ENCODE measurements at places on chromosomes 7 and 10. TPM values are rescaled to one million over a fixed set of nuclear protein-coding genes. Genes with fewer than 3 reads are reported as not detected.

DNA sequence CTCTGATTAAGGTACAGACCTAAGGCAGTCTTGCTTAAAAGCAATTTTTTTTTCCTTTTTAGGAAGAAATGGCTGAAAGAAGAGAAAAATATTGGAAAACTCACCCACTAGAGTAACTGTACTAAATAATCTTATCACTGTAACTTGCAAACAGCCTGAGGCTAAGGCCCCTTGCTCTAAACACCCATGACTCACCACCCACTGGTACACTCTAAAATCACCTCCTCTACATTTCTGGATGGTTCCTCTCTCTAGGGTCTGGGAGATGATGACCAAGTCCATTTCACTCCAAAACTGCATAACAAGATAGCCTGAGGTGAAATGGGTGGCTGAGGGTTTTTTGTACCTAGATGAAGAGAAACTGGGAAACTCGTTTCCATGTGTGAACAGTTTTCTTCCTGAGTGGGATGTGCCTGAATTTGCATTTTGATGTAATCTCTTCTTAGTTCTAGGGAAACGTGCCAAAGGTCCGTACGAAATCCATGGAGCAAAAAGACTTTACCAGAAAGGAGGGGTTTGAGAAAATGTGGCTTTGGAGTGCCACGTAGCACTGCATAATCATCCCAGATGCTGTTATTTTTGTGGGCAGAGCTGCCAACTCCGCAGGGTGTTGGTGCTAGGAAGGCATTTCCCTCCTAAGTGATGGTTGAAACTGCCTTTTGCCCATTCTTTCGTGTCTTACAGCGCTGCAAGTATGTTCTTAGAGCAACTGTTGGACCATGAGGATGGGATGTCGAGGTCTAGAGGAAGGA, 113.5 kb upstream of the C10orf90 start:
- no peak for DNase-seq

DNA sequence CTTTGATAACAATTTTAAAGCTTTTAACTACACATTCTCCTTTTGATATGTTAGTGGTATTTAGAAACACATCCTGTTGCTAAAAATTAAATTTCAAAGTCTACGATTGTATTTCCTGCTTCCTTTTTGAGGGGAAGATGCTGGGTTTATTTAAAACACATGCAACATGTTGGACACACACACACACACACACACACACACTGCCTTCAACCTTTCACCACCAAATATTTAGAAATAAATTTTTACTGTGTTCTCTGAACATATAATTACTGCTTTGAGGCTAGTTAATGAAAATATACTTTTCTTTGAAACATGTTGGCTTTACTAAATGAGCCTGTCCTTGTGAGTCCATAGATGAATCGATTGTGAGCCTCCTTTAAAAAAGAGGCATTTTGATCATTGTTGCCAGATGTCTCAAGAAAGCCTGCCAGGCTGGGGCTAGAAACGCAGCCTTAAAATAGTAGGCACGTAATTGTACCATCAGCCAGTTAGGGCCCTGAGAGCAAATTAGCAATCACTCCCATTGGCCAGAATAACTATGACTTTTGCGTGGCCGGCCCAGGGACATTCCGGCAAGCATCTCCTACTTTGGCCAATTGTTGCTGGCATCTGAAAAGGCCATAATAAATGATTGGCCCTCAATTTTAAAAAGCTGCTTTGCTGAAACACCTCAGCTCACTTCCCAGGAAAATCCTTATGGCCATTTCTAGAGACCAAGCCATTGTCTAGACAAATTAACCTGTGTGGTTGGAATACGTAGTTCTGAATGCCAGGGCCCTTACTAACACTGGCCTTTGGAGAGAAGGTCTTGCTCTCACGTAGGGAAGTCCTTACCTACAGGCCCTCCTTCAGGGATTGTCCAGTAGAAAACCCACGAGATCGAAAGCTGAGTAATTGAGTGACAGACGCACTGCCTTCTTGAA, 9.9 kb upstream of the TEX36 start:
- DNase-seq: peak; percentile 86

DNA sequence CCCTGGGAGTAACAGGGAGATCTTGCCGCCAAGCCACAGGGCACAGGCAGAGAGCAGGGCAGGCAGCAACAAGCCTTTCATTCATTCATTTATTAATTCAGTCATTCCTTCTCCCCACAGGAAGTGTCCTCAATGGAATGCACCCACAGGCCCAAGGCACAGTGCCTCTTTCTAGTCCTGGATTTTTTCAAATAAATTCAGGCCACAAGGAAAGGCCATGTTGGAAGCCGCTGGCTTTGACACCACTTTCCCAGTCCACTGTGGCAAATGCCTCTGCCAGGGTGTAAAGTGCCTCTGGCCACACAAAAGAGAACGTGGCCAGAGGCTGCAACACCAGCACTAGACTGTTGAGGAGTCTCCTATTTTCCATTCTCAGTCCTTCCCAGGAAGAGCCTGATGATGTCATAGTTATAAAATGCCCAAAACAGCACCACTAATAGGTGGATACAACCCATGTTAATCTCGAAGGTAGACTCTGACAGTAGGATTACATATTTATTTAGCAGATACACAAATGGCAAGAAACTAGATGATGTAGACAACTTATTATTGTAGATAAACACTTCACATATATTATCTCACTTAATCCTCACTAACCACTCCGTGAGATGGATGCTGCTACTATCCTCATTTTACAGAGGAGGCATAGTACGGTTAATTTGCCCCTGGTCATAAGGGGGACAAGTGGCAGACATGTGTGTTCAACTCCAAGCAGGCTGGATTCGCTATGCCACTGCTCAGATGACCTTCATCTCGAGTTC, 5.5 kb downstream of the JAZF1 start:
- no peak for DNase-seq

DNA sequence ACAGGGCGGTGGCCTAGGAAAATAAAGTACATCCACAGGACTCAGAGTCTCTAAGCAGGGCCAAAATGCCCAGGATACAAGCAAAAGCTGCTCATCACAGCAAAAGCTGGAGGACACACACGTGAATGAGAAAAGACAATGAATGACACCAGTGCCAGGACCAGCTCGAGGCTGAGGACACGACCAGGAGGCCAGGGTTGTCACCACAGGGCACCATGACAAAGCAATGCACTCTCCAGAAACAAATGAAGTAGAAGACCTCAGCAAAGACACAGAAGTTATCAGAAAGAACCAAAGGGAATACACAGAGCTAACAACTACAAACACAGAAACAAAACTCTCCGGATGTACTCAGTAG, 92.1 kb downstream of the FOXL3 start:
- DNase-seq: no peak

DNA sequence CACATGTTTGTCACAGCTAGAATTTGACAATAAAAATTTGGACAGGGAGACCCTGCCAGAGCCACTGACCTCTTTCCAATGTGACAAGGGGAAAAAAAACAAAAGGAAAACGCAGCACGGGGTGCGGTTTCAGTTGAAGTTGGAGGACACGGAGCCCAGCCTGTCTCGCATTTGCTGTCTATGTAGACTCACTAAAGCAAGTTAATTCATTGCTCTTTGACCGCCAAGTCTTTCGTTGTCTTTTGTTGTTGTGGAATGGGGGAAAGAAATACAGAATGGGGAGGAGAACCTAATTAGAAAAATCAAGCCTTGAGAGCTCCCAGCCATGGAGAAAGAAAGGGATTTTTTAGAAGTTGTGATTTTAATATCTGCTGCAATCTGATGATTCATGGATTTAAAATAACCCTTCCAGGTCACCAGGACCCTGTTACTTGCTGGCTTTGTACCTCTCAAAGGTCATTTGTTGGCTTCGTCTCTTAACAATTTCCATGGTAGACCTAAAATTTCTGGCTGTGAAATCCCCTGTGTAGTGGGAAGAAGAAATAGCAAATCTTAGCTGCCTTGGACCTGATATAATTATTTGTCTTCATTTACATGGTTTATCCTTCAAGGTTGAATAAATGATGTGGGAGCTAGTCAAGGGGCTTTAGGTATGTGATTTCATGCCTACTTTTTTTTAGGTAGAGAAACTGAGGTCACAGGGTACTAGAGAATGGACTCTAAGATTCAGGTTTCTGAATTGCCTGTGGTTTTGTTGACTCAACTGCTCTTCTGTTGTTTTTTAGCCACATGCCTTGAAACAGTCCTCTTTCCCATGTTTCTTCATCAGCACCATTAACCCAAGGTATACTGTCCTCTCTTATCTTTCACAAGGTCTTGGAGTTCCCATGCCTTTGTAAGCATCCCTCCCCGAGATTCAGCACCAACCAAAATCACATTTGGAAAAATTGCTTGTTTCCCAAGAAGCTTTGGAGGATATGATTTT, 78.7 kb downstream of the TCF7L2 start:
- no peak for DNase-seq

DNA sequence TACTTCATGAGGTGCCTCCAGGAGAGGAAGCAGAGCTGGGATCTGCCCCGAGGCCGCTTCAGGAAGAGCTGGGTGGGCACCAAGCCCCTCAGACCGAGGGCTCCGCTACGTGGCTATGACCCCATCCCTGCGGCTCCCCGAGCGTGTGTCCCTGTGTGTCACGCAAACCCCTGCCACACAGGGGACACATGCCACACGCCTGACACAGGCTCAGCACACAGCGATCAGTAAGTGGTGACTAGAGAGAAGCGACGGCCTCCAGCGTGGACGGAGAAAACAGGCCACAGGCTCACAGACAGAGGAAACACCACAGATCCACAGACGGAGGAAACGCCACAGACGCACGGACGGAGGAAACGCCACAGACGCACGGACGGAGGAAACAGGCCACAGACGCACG, 18.5 kb downstream of the DIP2C start:
- no peak for DNase-seq

GRCh38 chr10:132139526-132139925, 47.2 kb upstream of the DPYSL4 start:
- no peak for DNase-seq

- DNase-seq: no peak
These were observed 9.4 kb upstream of the SLC25A28 start for GRCh38 chr10:99629625-99629978.

DNA sequence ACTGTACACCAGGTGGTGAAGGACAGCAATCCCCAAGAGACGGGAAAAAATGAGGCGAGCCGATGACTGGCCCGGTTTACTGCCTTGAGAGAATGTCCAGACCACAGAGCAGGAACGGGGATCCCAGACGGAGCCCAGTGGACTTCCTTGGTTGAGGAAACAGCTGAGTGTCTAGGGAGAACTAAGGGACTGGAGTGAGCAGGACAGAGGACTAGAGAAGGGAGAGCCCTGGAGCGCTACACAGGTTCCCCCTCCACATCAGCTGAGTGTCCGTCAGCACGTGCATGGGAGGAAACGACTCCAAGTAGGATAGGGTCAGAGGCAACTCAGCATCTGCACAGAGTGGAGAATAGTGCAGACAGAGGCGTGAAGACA, 7.1 kb upstream of the WDR86 start:
- no peak for DNase-seq

- DNase-seq: no peak
These were observed 31.3 kb upstream of the LOXL4 start for GRCh38 chr10:98299341-98299740.

DNA sequence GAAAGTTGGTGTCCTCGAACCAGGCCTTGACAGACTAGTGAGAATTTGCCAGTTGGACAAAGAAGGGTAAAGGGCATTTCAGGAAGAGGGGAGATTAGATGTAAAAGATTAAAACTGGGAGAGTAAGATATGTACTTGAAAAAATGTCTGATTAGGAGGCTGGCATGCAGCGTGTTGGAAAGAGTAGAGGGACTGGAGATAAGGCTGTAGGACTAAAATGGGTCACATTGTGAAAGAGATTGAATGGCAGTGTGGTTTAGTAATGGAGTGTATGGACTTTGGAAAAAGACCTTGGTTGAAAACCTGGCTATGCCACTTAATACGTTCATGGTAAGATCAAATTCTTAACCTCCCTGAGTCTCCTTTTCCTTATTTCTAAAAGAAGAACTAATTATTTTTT, 14.1 kb downstream of the CREM start:
- DNase-seq: no peak

GRCh38 chr7:6026011-6026819, 5.0 kb upstream of the ANKRD61 start:
- DNase-seq: peak; percentile 22

DNA sequence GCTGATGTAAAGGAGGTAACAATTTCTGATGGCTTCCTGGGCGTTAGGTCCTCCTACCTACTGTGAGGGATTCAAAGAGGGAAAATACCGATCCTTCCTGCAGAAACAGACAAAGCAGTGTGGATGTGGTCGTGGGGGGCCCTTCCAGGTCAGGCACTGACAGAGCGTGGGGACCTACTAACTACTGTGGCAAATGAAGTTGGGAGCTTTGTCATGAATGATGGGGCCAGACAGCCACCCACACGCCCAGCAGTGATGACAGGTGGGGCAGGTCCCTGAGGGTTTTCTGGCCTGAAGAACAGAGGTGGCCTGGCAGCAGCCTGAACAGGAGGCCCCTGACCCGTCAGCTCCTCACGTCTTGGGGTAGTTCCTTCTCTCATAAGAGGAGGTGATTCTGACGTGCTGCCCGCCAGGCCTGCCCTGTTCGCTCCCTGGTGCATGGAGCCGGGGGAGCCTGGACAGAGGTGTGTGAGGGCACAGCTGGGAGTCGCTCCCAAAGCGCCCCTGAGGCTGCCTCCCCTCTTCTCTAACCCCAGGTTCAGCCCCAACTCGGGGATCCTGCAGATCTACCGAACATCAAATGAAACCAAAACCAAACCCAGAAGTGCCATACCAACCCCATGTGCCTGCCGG, 4.2 kb downstream of the ATP6V0E2 start:
- DNase-seq: no peak

GRCh38 chr10:86376403-86376802, 9.8 kb upstream of the GRID1 start:
- no peak for DNase-seq

- no peak for DNase-seq
These were observed 36.2 kb downstream of the BMPR1A start for GRCh38 chr10:86792461-86793167.

GRCh38 chr10:101027106-101027720, 3.7 kb downstream of the PDZD7 start:
- no peak for DNase-seq

DNA sequence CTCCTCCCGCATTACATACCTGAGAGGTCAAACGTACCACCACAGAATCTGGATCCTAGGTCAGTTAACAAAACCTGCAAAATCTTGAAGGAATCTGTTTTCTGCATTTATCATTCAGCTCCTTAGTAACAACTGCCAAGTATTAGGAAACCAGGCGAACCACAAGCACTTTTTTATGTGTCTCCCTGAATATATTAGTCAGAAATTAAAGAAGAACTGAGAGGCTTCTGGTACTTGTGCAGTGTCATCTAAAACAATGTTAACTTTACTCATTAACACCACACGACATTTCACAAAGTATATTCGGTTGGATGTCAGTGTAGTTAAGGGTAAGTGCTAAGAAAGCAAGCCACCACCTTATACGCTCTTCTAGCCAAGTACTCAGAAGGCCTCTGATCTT, 2.5 kb downstream of the CCDC6 start:
- DNase-seq: peak; percentile 3

The ICA1 gene
- total RNA-seq: not detected

The LAMB4 gene
- not detected for total RNA-seq

The RGS10 gene
- total RNA-seq: 73.7 TPM

The CTAGE15 gene
- not detected for total RNA-seq

The SLC26A3 gene
- 0.34 TPM for total RNA-seq

The KCNIP2 gene
- 0.43 TPM for total RNA-seq

The VWDE gene
- not detected for total RNA-seq

All from HFFc6 (cell line).